ENCODE measurements at places on chromosomes 2 and 18.

- no peak for DNase-seq
Observed at GRCh38 chr2:71743995-71744675, 290.8 kb downstream of the DYSF start.

DNA sequence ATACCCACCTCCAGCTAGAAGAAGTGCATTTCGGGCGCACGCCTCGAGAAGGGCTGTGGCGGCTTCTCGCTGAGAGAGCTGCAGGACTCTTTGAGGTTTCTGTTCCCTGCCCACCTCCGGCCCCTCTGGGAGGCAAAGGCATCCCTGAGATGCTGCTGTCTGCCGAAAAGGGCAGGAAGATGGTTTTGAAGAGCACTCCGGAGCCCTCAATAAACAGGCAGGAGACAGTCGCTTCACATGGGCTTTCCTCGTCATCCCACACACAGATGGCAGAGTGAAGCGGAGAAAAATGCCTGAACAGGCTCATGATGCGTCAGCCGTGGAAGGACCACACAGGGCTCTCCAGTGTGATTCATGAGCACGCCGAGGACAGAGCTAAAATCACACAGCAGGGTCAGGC lies 25.4 kb upstream of the GLI2 start:
- no peak for DNase-seq

GRCh38 chr2:60976875-60977561 lies 40.5 kb upstream of the PEX13 start:
- no peak for DNase-seq

GRCh38 chr18:25595274-25596060 lies 243.5 kb upstream of the ZNF521 start:
- DNase-seq = no peak

DNA sequence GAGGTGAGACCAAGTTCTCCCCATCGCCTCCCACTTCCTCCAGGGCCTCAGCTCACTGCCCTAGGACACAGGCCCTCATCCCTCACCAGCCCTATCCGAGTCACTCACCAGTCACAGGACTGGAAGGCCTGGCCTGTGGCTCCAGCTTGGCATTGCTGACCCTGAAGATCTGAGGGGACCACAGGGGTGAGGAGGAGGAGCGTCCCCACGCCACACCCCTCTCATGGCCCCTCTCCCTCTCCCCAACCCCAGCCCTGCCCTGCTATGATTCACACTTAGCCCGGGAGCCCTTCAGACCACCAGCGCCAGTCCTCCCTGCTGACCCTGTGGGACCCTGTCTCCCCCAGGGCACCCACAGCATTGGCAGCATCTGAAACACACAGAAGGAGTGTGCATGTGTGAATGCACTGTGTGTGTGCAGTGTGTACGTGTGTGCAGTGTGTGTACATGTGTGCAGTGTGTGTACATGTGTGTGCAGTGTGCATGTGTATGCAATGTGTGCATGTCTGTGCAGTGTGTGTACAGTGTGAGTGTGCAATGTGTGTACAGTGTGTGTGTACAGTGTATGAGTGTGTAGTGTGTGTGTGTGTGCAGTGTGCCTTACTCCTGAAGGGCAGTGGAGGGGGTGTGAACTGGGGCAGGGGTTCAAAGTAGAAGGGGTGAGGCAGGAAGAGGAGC lies 29.4 kb upstream of the ANKRD62 start:
- DNase-seq = no peak

DNA sequence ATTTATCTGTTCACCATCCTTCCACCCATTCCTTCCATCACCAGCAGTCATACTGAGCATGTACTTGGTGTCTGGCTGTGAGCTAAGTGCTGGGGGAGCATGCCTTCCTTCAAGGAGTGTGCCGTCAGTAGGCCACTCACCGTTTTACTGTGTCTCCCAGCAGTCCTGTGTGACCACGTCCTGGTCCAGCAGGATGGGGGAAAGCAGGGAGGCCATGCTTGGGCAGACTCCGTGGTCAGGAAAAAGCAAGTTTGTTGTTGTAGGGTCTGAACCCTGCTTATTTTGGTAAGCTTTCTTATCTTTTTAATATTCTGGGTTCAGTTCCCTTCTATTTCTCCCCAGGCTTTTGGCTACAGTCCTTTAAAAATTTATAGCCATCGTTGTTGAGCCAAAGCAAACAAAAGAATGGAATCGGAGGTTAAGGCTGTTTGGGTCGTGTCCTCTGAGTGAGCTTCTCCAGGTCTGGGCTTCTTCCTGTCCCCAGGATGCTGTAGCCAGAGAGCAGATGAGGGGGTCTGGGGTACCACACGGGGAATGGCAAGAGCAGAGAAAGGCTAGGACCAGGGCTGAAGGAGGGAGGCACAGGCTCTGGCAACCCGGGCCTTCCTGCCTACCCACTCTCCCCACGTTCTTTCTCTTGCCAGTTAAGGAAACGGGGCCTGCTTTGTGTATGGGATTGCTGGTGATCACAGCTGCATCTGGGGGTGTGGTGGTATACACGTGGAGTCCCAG lies 13.5 kb downstream of the SLC30A3 start:
- DNase-seq = no peak

- no peak for DNase-seq
Observed at GRCh38 chr2:217724471-217724870, 278.3 kb downstream of the TNS1 start.

All from NCI-H146 (cell line).